SW 1271 (cell line): ENCODE measurements at places on chromosomes 11 and 22.

- no peak for DNase-seq
These were observed 9.8 kb downstream of the PPP6R3 start for GRCh38 chr11:68470304-68470811.

GRCh38 chr11:85652786-85653447, 5.2 kb downstream of the TMEM126A start:
- no peak for DNase-seq

- DNase-seq: no peak
These were observed 14.5 kb upstream of the P4HA3 start for GRCh38 chr11:74325649-74326645.

GRCh38 chr22:36914390-36914752, 943 bp downstream of the CSF2RB start:
- no peak for DNase-seq

DNA sequence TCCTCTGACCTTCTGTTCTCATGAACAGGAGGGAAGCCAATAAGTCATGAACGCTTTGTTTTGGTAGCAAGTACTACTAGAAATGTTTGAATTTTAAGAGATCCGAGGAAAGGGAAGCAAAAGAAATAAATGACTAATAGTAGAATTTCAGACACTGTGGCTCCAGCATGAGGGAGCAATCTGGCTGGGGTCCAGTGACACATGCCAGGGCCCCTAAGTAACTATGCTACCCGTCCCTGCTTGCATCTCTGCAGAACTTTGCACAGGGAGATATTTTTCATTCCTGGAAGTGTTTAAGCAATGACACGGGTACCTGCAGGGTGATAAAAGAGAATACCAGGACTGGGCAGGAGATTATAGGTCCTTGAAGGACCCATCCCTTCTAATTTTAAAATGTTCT, 7.3 kb upstream of the ADAMTS8 start:
- no peak for DNase-seq

DNA sequence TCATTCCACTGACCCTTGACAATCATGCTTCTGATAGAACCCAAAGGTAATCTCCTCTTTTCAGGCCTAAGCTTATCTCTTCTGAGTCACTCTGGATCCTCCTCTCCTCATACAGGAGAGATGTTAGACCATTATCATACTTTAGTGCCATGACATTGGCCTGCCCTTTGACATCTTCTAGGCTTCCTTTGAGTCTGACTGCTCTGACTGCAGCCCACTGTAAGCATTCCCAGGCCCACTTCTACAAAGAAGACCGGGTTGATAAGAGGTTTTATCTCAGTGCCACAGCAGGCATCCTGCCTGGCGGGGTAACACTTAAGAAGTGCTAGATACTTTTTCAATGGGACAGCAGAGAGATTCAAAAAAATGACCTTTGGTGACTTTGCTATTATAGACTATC, 438.0 kb downstream of the KCNA4 start:
- DNase-seq: no peak

- no peak for DNase-seq
These were observed 2.9 kb downstream of the SEPTIN5 start for GRCh38 chr22:19717181-19717580.

- no peak for DNase-seq
These were observed 2.1 kb downstream of the TRIM29 start for GRCh38 chr11:120135838-120136237.

DNA sequence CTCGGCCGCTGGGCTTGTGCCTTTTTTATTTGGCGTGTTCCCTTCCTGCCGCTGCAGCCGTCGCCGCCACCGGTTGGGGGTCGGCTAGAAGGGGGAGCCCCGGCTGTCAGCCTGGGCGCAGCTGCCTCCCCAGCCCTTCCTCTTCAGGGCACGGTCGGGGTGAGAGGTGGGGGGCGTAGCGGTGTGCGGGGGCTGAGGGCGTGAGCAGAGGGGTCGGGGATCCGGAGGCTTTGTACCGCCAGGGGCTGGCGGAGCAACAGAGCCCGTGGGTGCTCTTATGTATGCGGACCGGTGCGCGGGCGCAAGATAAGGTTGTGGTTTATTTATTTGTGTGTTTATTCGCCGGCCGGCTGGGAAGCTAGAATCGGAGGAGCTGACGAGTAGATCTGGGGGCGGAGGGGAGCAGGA, 477 bp downstream of the ZBTB16 start:
- no peak for DNase-seq

DNA sequence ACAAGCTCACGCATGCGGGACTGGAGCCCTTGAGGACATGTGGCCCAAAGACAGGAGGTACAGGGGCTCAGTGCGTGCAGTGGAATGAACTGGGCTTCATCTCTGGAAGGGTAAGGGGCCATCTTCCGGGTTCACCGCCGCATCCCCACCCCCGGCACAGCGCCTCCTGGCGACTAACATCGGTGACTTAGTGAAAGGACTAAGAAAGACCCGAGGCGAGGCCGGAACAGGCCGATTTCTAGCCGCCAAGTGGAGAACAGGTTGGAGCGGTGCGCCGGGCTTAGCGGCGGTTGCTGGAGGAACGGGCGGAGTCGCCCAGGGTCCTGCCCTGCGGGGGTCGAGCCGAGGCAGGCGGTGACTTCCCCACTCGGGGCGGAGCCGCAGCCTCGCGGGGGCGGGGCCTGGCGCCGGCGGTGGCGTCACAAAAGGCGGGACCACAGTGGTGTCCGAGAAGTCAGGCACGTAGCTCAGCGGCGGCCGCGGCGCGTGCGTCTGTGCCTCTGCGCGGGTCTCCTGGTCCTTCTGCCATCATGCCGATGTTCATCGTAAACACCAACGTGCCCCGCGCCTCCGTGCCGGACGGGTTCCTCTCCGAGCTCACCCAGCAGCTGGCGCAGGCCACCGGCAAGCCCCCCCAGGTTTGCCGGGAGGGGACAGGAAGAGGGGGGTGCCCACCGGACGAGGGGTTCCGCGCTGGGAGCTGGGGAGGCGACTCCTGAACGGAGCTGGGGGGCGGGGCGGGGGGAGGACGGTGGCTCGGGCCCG, at the start of gene MIF:
MIF (plus strand) TSS at position 439 of the 765 bp plus-strand sequence; CDS start at position 531, 92 bp downstream.
- DNase-seq: peak; percentile 80

DNA sequence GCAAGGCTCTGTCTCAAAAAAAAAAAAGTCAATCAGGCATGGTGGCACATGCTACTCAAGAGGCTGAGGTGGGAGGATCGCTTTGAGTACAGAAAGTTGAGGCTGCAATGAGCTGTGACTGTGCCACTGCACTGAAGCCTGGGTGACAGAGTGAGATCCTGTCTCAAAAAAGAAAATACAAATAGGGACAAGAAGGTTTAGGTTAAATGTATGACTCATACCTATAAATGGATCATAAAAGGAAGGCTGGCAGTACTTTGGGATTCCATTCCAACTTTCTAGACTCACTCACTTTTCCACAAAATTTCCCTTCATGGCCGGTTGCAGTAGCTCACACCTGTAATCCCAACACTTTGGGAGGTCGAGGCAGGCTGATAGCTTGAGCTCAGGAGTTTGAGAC, 25.6 kb upstream of the OSBP start:
- no peak for DNase-seq

- no peak for DNase-seq
These were observed 9.9 kb downstream of the NARS2 start for GRCh38 chr11:78564490-78565467.

GRCh38 chr11:85651118-85651517, 3.4 kb downstream of the TMEM126A start:
- DNase-seq: no peak

DNA sequence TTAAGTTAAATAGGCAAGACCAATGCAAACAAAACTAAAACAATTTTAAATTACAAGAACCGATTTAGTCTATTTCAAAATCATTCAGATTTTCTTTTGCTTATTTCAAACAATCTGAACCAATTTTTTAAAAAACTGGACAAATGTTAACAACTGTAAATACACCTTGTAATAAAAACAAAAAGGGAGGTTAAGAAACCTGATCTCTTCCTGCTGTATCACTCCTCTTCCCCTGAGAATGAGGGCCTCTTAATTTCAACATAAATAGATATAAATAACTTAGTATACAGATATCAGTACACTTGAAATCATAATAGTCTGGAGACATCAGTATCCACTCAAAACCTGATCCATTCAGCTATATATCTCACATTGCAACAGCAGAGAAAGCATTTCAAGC, 346.6 kb downstream of the TTC28 start:
- no peak for DNase-seq

DNA sequence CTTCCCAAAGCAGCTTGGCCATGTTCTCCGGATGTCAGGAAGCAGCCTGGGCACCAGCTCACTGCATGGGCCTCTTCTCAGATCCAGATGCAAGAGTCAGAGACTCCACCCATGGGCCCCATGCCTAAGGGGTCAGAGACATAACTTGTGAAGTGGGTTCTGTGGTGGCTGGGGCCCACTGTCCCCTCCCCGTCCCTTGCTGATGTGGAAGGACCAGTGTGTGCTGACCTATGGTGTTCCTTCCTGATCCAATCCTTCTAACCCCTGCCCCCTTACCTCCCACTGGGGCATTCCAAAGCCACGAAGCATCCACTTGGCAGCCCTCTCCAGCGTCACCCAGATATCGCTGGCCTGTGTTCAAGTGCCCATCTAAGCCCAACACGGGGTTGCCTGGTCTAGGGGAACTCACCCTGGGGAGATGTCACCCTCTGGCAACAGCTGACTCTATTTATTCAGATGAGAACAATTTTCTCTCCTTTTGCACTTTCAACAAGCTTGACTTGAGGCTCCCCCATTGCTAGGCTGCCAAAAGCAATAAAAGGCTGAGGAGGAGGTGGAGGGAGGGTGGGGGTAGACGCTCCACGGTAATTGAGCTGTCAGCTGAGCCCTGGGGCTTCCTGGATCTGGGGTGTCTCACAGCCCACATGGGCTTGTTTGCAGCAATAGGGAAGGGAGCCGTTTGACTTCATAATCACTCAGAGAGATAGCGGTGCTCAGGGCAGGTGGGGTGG, 158.5 kb downstream of the ADAMTS15 start:
- DNase-seq: no peak

DNA sequence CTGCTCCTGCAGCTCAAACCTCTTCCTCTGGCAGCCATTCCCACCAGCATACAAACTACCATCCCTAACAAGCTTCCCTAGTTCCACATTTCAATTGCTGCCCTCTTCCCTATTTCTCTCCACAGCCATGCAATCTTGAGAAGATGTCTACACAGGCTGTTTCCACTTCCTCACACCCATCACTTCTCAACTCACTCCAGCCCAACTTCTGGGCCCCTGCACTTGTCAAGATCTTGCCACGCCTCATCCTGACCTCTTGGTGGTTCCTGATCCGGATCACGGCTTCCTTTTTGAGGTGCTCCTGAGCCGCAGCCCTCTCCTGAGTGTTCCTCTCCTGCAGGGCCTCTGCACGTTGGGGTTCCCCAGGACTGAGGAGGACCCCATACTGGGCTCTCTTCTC, 22.6 kb downstream of the RPL27A start:
- no peak for DNase-seq

DNA sequence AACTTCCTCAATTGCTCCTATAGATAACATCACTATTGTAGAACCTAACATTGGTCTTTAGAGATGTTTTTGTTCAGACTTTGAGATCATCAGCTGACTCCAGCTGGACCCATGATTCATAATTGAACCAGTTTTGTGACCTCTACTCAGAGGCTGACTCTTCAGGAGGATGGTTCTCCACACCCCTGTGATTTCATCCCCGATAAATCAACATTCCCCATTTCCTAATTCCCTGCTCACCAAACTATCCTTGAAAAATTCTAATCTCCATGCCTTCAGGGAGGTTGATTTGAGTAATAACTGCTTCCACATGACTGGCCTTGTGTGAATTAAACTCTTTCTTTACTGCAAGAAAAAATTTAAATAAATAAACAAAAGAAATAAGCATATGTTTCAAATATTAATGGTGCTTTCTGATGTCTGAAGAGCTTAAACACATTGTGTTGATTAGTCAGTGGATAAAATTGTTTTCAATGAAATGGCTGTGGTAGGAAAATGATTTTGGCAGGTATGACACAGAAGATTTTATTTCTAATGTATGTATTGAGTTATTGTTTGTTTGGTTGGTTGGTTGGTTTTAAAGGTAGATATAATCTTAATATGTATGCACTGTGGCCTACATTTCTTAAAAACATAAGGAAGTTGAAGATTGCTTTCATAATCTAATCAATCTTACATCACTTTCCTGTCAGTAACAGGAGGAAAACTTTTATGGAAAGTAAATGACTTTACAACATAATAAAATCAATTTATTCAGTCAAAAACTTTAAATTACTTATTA, 427.9 kb upstream of the CCDC179 start:
- no peak for DNase-seq

GRCh38 chr11:92865352-92865751, 104.1 kb upstream of the MTNR1B start:
- no peak for DNase-seq

- DNase-seq: no peak
These were observed 48.7 kb upstream of the ARFGAP3 start for GRCh38 chr22:42905702-42906183.

DNA sequence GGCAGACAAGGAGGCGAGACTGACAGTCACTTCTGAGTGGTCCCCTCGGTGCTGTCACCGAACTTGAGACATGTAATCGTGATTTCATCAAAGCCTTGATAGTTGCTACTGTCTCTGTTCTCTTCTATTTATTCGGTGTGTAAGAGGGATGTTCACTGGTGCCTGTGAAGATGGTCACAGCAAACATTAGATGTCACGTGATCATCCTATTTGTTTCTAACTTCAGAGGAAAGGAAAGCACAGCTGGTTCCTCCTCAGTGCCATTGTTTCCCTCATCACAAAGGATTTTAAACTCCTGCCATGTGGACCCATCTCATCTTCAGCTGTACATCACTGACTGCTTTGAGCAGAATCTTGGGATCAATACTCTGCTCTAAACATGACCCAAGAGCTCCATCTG, 73.1 kb upstream of the CLMP start:
- DNase-seq: no peak
